ENCODE measurements at places on chromosomes 3 and 15. TPM values are rescaled to one million over a fixed set of nuclear protein-coding genes. Genes with fewer than 3 reads are reported as not detected.

The LXN gene
- total RNA-seq = 93.6 TPM

The PLCH1 gene
- not detected for total RNA-seq

The CHRNB4 gene
- not detected for total RNA-seq

The ITIH1 gene
- total RNA-seq = not detected
